ENCODE measurements at places on chromosomes 2 and 18.

GRCh38 chr2:101802329-101802728 lies 104.8 kb downstream of the MAP4K4 start:
- no peak for DNase-seq

DNA sequence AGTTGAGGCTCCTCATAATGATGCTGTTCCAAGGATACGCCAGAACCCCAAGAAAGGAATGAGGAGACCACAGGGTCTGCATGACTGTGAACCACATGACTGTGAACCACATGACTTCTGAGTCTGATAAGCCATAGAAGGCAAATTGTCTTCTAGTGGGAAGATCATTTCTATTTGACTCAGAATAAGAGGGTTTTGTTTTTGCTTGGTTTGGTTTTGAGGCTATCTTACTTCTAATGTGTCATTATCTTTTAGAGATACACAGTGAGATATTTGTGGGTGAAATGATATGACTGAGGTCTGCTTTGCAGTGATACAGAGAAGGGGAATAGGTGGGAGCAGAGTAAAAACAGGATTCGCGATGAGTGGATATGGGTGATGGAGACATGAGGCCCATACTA lies 28.9 kb upstream of the BCL2L11 start:
- no peak for DNase-seq

DNA sequence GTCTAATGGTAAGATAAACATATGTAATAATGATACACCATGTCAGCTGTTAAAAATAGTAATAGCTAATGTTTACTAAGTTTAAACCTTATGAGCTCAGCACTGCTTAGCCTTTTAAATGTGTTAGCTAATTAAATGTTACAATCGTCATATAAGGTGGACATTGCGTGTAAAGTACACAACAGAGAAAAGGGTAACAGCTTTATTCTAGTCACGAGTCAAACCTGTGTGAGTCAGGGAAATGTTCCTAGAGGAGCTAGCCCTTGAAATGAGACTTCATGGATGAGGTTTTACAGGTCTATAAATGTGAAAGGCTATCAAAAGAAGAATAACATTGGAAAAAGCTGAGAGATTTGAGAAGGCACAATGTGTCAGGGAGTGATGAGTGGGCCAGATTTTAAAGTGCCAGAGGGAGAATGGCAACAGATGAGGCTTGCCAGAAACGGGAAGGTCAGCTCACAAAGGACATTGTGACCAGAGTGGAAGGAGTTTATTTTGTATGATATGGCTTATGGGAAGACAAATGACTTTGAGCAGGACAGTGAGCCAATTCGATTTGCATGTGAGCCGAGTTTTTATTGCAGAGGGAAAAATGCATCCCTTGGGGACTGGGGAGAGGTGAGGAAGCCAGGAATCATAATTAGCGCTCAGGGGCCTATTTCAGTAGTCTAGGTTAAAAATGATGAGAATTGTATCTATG lies 276.3 kb downstream of the CTNNA2 start:
- DNase-seq, result no peak

DNA sequence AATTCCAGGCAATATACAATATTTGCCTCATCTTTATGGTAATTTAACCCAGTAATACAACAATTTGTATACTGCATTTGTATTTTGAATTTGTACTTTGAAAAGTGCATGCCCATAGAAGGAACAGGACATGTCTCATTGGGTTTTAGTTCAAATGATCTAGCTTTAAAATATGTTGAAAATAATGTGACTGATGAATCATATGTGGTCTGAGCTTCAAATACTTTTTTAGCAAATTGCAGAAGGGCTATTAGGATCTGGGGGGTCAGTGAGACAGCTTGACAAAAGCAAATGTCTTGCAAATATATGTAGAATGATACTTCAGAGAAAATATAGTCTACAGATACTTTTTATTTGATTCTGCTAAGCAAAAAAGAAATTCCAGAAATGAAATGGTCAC lies 248.9 kb downstream of the DCC start:
- DNase-seq, result no peak

DNA sequence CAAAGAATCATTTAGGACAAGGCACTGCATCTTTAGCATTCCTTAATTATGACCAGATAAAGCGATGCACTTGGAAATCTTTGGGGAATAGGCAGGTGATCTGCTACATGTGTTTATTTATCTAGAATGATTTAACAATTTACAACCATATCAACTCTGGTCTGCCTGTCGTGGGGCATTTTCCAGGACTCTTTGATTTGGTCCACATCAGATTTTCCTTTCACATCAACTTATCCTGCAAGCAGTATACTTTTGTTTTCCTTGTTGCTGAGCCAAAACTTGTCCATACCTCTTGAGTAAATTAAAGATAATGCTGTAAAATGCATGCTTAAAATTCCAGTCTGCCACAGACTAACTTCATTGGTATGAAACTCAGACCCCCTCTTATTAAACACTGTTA lies 312.4 kb upstream of the TCF4 start:
- no peak for DNase-seq

GRCh38 chr2:234044157-234044556 lies 6.3 kb upstream of the SPP2 start:
- DNase-seq, result no peak

DNA sequence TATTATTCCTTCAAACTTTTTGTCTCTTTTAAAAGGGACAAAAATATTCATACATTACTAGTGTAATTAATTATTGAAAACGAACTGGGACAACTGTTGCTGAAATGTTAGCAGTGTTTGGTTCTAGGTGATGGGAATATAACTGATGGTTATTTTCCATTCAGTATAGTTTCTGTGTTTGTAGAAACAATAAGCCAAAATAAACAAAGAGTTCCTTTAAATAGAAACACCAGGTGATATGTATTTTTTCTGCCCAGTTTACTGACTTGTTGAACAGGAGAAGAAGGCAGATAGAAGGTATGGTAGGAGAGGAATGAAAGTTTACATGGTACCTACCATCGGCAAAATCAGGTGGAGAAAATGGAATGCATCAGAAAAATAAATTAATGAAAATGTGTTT lies 74.2 kb downstream of the LYPD6B start:
- DNase-seq, result no peak

DNA sequence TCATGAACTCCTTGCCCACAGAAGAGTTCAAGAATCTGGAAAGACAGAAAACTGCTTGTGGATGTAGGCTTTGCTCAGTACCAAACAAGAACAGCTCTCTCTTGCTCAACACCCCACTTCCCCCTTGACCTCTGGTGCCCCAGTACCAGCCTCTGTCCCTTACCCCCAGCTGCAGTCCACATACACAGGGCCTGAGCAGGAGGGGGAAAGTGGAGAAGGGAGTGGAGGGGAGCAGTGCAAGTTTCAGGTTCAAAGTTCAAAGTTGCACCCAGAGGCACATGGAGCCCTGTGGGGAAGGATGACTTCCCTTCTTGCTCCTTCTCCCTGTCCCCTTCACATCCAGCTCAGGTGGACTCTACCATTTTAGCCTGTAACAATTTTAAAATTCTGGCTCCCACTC lies 61.1 kb upstream of the LPIN2 start:
- no peak for DNase-seq
